ENCODE measurements at places on chromosomes 6 and 20. TPM values are rescaled to one million over a fixed set of nuclear protein-coding genes. Genes with fewer than 3 reads are reported as not detected.

Gene PKIB
- 0.67 TPM for total RNA-seq

Gene BIRC7
- not detected for total RNA-seq

Gene IL20RA
- total RNA-seq, result not detected

Gene OR2B6
- not detected for total RNA-seq

Gene CST3
- 8.3 TPM for total RNA-seq

GRCh38 chr6:40804905-40805304 lies 217.7 kb upstream of the LRFN2 start:
- no peak for DNase-seq

GRCh38 chr6:167053895-167054530 lies 54.8 kb downstream of the CEP43 start:
- peak; percentile 43 for DNase-seq

- DNase-seq, result no peak
These were observed 1.7 kb downstream of the GHRH start for GRCh38 chr20:37259865-37260264.

- DNase-seq, result no peak
These were observed 136.4 kb upstream of the JARID2 start for GRCh38 chr6:15109338-15110090.

DNA sequence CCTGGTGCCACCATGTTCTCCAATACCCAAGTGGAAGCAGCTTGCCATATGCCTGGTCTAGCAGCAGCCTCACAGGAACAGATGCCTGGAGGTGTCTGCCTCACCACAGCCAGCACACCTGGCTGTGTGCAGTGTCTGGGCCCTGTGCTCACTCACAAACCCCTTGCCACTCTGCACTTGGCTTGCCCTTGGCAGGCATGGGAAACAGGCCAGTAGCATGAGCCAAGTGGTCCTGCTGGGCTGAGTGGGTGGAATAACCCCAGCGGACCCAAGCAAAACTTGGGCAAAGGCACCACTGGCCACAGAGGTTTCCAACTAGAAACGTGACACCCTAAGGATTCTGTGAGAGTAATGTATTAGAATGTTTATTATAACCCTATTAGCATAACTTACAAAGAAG lies 600.5 kb upstream of the GJE1 start:
- no peak for DNase-seq

Data from CD4-positive, alpha-beta memory T cell (primary cell).